ENCODE measurements at places on chromosomes 3 and 15.

DNA sequence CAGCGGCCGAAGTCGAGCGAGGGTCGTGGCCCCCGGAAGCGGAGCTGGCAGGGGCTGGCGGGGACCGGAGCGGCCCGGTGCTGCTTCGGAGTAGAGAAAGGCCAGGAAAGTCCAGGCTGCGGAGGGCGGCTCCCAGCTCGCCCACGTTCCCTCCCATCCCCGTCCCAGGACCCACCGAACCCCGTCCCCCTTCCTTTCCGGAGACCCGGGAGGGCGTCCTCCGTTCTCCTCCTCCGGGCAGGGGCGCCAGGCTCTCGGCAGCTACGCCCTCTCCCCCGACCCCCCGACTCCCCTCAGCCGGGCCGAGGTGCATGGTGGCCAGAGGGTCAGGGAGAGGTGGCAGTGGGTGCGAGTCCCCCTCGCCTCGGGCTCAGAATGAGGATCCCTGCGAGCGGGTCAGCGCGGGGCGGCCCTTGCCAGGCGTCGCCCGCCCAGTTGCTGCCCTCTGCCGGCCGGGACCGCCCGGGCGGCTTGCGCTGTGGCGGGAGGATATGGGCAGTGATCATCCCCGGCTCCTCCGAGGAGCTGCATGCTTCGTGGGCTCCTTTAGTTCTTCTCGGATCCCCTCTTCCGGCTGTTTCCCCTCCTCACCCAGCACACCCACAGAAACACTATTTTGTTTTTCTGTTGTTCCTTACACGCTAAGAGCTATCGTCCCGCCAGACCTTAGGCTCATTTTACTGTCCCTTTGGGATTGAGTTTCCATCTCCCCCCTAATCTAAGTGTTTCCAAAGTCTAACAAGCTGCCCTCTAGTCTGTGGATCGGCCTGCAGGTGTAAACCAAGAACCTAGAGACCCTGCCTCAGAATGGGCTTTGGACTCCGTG is 744 bp upstream of the ALDH1A2 start:
- DNase-seq = peak; percentile 32

DNA sequence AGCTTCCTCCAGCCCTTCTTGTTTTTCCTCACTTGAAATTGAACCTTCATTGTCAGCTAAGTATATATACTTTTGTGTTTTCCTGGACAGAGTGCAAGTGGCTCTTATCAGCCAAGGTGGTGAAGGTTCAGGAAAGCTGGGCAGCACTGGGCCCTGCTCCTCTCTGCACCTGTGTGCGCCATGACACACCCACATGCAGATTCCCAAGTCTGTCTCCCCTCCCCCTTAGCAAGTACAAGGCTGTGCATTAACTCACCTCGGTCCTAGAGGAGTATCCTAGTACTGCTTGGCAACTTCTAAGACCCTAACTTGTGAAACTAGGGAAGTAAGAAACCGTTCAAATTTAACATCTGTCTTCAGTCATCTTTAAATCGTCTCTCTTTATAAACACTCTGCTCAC is 85.8 kb downstream of the SLC49A4 start:
- no peak for DNase-seq

GRCh38 chr3:106126067-106126845 is 257.4 kb upstream of the CBLB start:
- DNase-seq = no peak

GRCh38 chr3:869734-870133 is 223.1 kb upstream of the CNTN6 start:
- DNase-seq = no peak

DNA sequence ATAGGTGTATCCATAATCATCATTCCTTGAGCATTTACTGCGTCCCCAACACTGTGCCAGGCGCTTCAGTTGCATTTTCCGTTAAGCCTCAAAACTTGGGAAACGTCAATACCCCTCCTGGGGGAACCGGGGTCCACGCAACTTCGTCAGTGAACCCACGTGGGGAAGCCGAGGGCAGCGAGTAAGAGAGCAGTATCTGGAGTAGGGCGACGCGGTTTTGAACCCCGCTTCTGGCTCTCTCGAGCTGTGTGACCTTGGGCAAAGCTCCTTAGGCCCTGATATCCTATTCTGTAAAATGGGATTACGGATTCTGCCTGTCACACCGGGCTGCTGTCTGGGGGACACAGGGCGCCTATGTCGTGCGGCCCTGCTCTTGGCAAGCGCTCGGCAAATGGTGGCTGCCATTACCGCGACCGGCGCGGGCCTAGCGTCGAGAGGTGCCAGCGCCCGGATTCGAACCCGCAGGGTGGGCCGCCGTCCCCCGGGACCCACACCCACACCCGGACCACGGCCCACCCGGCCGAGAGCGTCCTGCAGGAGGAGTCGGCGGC is 590 bp downstream of the POLG start:
- no peak for DNase-seq

- no peak for DNase-seq
Measured at GRCh38 chr15:77869021-77869895, 208.3 kb downstream of the TBC1D2B start.

DNA sequence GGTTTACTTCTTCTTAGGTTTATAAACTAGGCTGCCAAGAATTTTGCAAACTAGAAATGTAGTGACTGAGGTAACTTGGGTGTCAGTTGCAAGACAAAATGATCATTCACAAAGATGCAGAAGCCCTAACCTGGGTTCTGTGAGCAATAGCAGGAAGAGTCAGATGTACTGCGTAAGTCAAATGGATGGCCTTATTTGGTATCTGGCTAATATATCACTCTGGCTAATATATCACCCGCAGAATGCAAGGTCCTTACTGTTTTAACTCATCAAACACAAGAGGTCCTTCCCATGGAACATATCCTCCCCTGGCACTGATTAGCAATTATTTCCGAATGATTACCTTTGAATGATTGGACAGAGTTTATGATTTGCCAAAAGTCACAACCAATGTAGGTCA is 37.4 kb downstream of the RBMS3 start:
- no peak for DNase-seq

GRCh38 chr3:104933972-104934371 is 432.7 kb upstream of the ALCAM start:
- DNase-seq = no peak

GRCh38 chr15:43299884-43300283 is 30.5 kb downstream of the LCMT2 start:
- DNase-seq = no peak
